Common myeloid progenitor, CD34-positive (primary cell): ENCODE measurements at places on chromosomes 13 and 19.

GRCh38 chr19:20453425-20453935 is 112.1 kb downstream of the ZNF737 start:
- no peak overlapping the region for H3K4me3 ChIP-seq
- H3K36me3 ChIP-seq: no peaks in the 10 kb centered on the region
- no peaks in the 10 kb centered on the region for H3K4me1 ChIP-seq
- H3K27ac ChIP-seq: no peak overlapping the region
- no peaks in the 10 kb centered on the region for H3K27me3 ChIP-seq

DNA sequence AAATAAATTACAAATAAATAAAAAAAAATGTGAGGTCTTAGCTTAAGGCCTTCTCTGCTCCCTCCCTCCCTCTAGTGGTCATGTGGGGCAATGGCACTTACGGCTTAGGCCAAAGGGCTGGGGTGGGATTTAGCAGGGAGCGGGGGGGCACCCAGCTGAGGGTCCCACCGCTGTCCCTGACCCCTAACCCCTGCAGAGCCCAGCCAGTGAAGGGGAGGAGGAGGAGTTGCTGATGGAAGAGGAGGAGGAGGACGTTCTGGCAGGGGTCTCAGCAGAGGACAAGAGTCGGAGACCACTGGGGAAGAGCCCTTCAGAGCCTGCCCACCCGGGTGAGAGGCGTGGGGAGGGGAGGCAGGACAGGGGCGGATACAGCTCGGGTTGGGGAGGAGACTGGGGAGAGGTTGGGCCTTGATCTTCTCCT is 9.3 kb downstream of the MPND start:
- DNase-seq: peak; percentile 80
- no peak overlapping the region for H3K4me3 ChIP-seq
- no peaks in the 10 kb centered on the region for H3K36me3 ChIP-seq
- H3K4me1 ChIP-seq: peaks cover under 1% of the 10 kb centered on the region
- no peak overlapping the region for H3K27ac ChIP-seq

GRCh38 chr19:19051478-19052213 is 12.1 kb upstream of the SLC25A42 start:
- no peak for DNase-seq
- no peak overlapping the region for H3K27ac ChIP-seq
- no peak overlapping the region for H3K4me3 ChIP-seq
- H3K4me1 ChIP-seq: no peaks in the 10 kb centered on the region

- H3K4me1 ChIP-seq: no peaks in the 10 kb centered on the region
- H3K27me3 ChIP-seq: no peaks in the 10 kb centered on the region
- H3K36me3 ChIP-seq: no peaks in the 10 kb centered on the region
- no peak overlapping the region for H3K27ac ChIP-seq
- DNase-seq: no peak
Measured at GRCh38 chr13:98641075-98641474, 64.2 kb upstream of the STK24 start.

- no peak for DNase-seq
- no peak overlapping the region for H3K4me3 ChIP-seq
- no peak overlapping the region for H3K27ac ChIP-seq
- H3K27me3 ChIP-seq: no peaks in the 10 kb centered on the region
Measured at GRCh38 chr13:19676168-19676567, 42.7 kb downstream of the MPHOSPH8 start.

GRCh38 chr13:110102053-110102452 is 204.9 kb downstream of the COL4A1 start:
- no peaks in the 10 kb centered on the region for H3K4me1 ChIP-seq
- DNase-seq: no peak
- no peaks in the 10 kb centered on the region for H3K27me3 ChIP-seq
- no peak overlapping the region for H3K27ac ChIP-seq

- H3K4me1 ChIP-seq: no peaks in the 10 kb centered on the region
- H3K27ac ChIP-seq: no peak overlapping the region
- no peak overlapping the region for H3K4me3 ChIP-seq
- H3K27me3 ChIP-seq: no peaks in the 10 kb centered on the region
Measured at GRCh38 chr13:65650321-65650720, 1579.8 kb downstream of the PCDH9 start.

GRCh38 chr13:24888291-24888931 is 124.4 kb downstream of the RNF17 start:
- H3K27me3 ChIP-seq: no peaks in the 10 kb centered on the region
- no peak overlapping the region for H3K4me3 ChIP-seq

GRCh38 chr13:58876473-58876872 is 1244.9 kb downstream of the PCDH17 start:
- no peak overlapping the region for H3K4me3 ChIP-seq
- no peak overlapping the region for H3K27ac ChIP-seq
- no peaks in the 10 kb centered on the region for H3K4me1 ChIP-seq
- no peak for DNase-seq

DNA sequence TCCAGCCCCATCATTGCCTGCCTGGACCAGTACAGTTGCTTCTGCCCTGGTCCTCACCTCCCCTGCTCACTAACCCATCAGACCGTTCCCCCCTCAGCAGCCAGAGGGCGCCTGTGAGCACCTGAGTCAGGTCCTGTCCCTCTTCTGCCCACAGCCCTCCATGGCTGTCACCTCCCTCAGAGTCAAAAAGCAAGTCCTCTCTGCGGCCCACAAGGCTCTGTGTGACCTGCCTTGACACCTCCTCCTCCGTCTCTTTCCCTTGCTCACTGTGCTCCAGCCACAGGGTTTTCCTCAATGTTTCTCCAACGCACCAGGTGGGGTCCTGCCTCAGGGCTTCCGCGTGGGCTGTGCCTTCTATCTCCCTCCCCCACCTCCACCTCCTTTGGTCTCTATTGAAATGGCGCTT is 29.4 kb upstream of the PTPRS start:
- peak; percentile 50 for DNase-seq
- no peaks in the 10 kb centered on the region for H3K4me1 ChIP-seq
- H3K27ac ChIP-seq: no peak overlapping the region
- H3K36me3 ChIP-seq: no peaks in the 10 kb centered on the region
- no peak overlapping the region for H3K4me3 ChIP-seq

DNA sequence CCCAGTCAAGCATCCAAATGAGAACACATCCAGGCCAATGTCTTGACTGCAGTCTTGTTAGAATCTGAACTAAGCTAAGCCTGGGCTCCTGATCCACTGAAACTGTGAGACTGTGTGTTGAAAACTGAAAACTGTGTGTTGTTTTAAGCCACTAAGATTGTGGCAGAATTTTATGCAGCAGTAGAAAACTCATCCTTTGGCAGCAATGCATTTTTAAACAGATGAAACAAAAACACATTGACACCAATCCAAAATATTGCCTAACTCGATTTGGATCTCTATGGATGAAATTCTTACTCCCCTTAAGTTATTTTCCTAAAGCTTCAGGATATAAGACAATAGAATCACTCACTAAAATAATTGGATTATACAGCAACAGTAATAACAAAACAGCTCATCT is 202.3 kb upstream of the KLF12 start:
- H3K27me3 ChIP-seq: no peaks in the 10 kb centered on the region
- no peak for DNase-seq
- H3K27ac ChIP-seq: no peak overlapping the region
- H3K4me1 ChIP-seq: no peaks in the 10 kb centered on the region
- H3K36me3 ChIP-seq: no peaks in the 10 kb centered on the region
- no peak overlapping the region for H3K4me3 ChIP-seq

GRCh38 chr19:54026656-54027055 is 35.2 kb downstream of the CACNG6 start:
- peaks cover 10% of the 10 kb centered on the region for H3K4me1 ChIP-seq
- H3K27me3 ChIP-seq: peaks cover 6% of the 10 kb centered on the region
- H3K27ac ChIP-seq: no peak overlapping the region
- no peaks in the 10 kb centered on the region for H3K36me3 ChIP-seq
- DNase-seq: no peak
- H3K4me3 ChIP-seq: no peak overlapping the region

GRCh38 chr13:30798776-30799355 is 63.5 kb downstream of the ALOX5AP start:
- no peak for DNase-seq
- peaks cover 3% of the 10 kb centered on the region for H3K4me1 ChIP-seq
- H3K27me3 ChIP-seq: no peaks in the 10 kb centered on the region
- H3K4me3 ChIP-seq: no peak overlapping the region
- H3K36me3 ChIP-seq: no peaks in the 10 kb centered on the region

- no peaks in the 10 kb centered on the region for H3K4me1 ChIP-seq
- H3K27ac ChIP-seq: no peak overlapping the region
- no peaks in the 10 kb centered on the region for H3K36me3 ChIP-seq
- no peak for DNase-seq
- no peak overlapping the region for H3K4me3 ChIP-seq
Measured at GRCh38 chr13:37715606-37716015, 117.0 kb upstream of the POSTN start.

DNA sequence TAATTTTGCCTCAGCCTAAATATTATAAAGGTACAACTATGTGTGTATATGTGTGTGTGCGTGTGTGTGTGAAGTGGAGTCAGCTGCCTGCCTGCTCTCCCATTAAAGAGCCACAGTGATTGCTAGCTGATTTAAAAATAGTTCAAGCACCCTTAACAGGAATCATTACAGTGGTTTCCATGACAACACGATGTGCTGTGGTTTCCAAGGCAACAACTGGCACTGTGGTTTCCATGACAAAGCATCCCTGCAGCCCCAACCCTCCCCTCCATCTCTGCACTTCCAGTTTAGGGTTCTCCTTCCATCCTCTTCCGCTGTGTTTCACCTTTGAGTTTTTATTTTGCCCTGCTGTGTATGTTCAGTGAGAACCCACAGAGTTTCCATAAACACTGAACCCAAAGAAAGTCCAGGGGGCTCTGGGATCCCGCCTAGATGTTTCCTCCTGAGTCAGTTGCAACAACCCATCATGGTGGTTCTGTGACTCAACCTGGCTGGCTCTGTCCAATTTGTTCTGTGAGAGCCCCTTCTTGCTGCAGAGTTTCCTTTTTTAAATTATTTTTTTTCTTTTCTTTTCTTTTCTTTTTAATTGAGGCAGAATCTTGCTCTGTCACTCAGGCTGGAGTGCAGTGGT is 7.1 kb upstream of the PNMA8A start:
- H3K27ac ChIP-seq: no peak overlapping the region
- no peak overlapping the region for H3K4me3 ChIP-seq
- peaks cover 14% of the 10 kb centered on the region for H3K27me3 ChIP-seq
- H3K4me1 ChIP-seq: no peaks in the 10 kb centered on the region
- H3K36me3 ChIP-seq: no peaks in the 10 kb centered on the region

GRCh38 chr19:11792942-11793341 is 5.4 kb upstream of the ZNF491 start:
- H3K27ac ChIP-seq: no peak overlapping the region
- H3K4me1 ChIP-seq: no peaks in the 10 kb centered on the region
- H3K27me3 ChIP-seq: no peaks in the 10 kb centered on the region
- no peak overlapping the region for H3K4me3 ChIP-seq
- H3K36me3 ChIP-seq: no peaks in the 10 kb centered on the region
- no peak for DNase-seq

GRCh38 chr13:89695343-89696257 is 1651.9 kb upstream of the MIR17HG start:
- H3K27me3 ChIP-seq: no peaks in the 10 kb centered on the region
- H3K4me1 ChIP-seq: no peaks in the 10 kb centered on the region

GRCh38 chr13:47094734-47095434 is 198.0 kb upstream of the HTR2A start:
- no peak for DNase-seq
- H3K4me3 ChIP-seq: no peak overlapping the region
- no peaks in the 10 kb centered on the region for H3K36me3 ChIP-seq

- no peaks in the 10 kb centered on the region for H3K4me1 ChIP-seq
- no peaks in the 10 kb centered on the region for H3K27me3 ChIP-seq
- H3K27ac ChIP-seq: no peak overlapping the region
- H3K36me3 ChIP-seq: no peaks in the 10 kb centered on the region
- DNase-seq: no peak
- no peak overlapping the region for H3K4me3 ChIP-seq
Measured at GRCh38 chr19:32890326-32890725, 20.8 kb upstream of the SLC7A9 start.

DNA sequence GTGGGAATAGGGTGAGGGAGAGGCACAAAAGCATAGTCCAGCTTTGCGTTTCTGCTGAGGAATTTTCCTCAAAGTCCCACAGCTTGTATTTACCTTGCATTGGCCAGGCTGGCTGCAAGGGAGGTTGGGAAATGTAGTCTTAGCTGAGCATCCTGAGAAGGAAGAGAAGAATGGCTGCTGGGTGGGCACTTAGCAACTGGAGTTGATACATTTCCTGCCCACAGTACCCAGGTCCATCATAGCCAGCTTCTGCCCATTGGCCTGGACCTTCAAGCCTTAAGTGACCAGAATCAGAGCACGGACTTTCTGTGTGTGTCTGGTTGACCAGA is 112.4 kb downstream of the SIPA1L3 start:
- no peak overlapping the region for H3K27ac ChIP-seq
- peak; percentile 53 for DNase-seq
- no peak overlapping the region for H3K4me3 ChIP-seq

DNA sequence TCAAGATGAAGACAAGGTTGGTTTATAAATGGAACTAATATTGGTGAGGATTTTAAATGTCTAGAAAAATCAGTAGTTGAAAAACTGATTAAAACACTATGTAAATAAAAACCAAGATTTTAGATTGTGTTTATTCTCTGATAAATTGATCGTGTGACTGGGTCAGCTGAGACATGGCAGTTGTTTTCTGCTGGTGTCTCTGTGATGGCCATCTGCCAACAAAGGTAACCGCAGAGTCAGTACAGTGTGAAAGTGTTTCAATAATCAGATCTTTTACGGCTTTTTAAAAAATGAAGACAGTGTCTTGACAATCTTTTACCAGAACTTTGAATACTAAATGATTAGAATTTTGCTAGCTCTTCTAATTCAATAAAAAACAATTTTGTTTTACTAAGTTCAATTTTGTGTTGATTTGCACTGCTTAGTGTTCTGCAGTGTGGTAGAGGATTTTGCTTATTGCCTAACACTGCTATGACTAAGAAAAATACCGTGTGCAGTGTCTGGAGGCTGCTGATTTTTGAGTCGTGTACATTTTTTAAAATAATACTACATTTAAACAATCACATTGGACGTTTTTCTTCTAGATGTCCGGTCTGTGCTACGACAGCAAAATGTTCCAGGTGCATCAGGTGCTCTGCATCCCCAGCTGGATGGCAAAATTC is 32.7 kb upstream of the GPR183 start:
- H3K27ac ChIP-seq: no peak overlapping the region
- H3K4me3 ChIP-seq: no peak overlapping the region

DNA sequence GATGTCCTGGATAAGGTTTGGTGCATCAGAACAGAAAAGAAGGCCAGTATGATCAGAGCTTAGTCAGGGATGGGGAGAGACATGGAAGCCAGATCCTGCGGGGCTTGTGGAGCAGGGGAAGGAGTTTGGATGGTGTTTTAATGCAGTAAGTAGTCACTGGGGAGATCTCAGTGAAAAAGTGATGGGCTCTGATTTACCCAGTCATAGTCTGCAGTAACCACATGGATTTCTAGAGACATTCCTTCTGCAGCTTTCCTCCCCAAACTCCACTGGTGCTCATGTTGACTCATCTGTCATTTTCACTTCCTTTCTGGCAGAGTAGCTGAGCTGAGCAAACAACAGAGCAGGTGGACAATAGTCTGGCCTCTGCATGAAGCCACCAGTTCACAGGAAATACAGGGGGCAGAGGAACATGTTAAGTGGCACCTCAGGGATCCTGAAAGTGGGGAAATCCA is 144.1 kb downstream of the DPF1 start:
- no peak for DNase-seq
- no peaks in the 10 kb centered on the region for H3K27me3 ChIP-seq
- no peak overlapping the region for H3K4me3 ChIP-seq

GRCh38 chr19:4971424-4971793 is 2.5 kb downstream of the KDM4B start:
- no peak overlapping the region for H3K27ac ChIP-seq
- DNase-seq: no peak
- no peaks in the 10 kb centered on the region for H3K27me3 ChIP-seq
- H3K4me1 ChIP-seq: peaks cover 47% of the 10 kb centered on the region
